ENCODE measurements at places on chromosomes 7 and 10. TPM values are rescaled to one million over a fixed set of nuclear protein-coding genes. Genes with fewer than 3 reads are reported as not detected.

- H3K4me3 ChIP-seq: no peak overlapping the region
- DNase-seq: no peak
- no peaks in the 10 kb centered on the region for H3K36me3 ChIP-seq
- H3K27me3 ChIP-seq: no peaks in the 10 kb centered on the region
Measured at GRCh38 chr10:67327626-67328535, 368.1 kb downstream of the CTNNA3 start.

DNA sequence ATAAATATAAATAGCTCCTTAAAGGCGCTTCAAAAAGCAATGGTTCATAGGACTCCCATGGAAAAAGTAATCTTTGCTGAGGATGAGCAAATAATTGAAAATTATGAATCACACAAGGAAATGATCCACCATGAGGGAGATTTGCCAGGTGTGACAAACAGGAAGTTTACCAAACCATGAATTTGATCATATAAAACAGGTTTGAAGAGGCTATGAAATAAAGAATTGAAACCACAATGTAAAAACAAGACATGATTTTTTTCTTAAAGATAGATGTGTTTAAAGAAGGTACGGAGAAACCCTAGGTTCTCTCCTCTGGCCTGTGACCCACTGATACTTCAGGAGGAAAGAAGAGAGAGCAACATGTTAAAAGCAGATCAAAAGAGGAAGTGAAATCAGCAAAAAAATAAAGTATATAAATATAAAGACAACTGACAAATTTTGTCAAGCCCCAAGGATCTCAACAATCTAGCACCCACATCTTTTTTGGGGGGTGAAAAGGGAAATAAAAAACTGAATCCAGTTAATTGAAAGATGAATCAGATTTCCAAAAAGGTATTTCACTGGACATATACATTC lies 111.3 kb upstream of the ASAH2 start:
- no peak overlapping the region for H3K27ac ChIP-seq
- no peak overlapping the region for H3K4me3 ChIP-seq
- no peaks in the 10 kb centered on the region for H3K36me3 ChIP-seq
- H3K4me1 ChIP-seq: no peaks in the 10 kb centered on the region
- no peak for DNase-seq
- H3K27me3 ChIP-seq: no peaks in the 10 kb centered on the region

DNA sequence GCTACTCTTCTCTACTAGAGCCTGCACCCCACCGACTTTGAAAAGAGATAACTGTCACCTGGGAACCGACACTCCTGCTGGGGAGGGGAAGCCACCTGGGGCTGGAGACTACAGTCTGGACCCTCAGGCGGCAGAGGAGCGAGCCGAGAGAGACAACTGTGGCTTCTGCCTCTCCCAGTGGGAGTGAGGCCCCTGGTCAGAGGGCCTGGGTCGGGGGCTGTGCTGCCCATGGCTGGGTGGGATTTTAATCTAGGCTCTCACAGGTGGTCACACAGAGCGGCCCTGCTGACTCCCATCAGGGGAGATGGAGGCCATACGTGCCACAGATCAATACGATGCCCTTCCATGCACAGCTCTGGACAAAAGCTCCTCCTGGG lies 372.1 kb downstream of the DNAJB6 start:
- DNase-seq: no peak
- no peak overlapping the region for H3K27ac ChIP-seq

DNA sequence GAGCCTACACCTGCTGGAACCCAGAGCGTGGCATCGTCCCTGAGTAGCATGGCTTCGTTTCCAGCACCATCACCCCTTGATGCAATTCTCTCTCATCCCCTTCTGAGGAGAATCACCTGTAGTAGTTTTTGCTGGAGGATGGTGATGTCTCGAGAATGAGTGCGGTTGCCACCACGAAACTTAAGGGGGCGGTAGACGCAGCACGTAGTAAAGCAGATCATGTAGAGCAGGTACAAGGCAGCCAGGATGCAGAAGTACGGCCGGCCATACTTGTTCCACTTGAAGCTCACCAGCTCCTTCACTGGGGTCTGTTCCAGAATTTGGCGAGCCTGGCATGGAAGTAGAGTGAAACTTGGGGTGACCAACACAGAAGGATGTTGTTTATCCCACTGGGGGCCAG lies 8.1 kb downstream of the TRPV5 start:
- H3K4me1 ChIP-seq: no peaks in the 10 kb centered on the region
- DNase-seq: no peak
- H3K36me3 ChIP-seq: no peaks in the 10 kb centered on the region
- no peak overlapping the region for H3K4me3 ChIP-seq
- H3K27me3 ChIP-seq: no peaks in the 10 kb centered on the region

GRCh38 chr10:28250782-28251181 lies 52.1 kb downstream of the MPP7 start:
- H3K27me3 ChIP-seq: no peaks in the 10 kb centered on the region
- DNase-seq: no peak
- no peak overlapping the region for H3K4me3 ChIP-seq
- H3K27ac ChIP-seq: no peak overlapping the region
- no peaks in the 10 kb centered on the region for H3K36me3 ChIP-seq
- no peaks in the 10 kb centered on the region for H3K4me1 ChIP-seq

DNA sequence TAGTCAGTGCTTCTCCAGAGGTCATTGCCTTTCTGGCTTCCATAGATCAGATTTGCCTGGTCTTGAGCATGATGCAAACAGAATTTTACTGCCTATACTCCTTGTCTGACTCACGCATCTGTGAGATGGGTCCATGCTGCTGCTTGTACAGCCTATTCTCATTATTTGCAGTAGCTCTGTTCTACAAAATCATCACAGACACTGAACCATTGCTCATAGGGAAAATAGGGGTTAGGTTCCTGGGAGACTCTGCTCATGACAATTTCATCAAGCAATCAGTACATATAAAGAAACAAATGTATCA lies 7.4 kb upstream of the CREB3L2 start:
- H3K4me1 ChIP-seq: no peaks in the 10 kb centered on the region
- H3K27ac ChIP-seq: no peak overlapping the region
- H3K27me3 ChIP-seq: no peaks in the 10 kb centered on the region
- no peak for DNase-seq

DNA sequence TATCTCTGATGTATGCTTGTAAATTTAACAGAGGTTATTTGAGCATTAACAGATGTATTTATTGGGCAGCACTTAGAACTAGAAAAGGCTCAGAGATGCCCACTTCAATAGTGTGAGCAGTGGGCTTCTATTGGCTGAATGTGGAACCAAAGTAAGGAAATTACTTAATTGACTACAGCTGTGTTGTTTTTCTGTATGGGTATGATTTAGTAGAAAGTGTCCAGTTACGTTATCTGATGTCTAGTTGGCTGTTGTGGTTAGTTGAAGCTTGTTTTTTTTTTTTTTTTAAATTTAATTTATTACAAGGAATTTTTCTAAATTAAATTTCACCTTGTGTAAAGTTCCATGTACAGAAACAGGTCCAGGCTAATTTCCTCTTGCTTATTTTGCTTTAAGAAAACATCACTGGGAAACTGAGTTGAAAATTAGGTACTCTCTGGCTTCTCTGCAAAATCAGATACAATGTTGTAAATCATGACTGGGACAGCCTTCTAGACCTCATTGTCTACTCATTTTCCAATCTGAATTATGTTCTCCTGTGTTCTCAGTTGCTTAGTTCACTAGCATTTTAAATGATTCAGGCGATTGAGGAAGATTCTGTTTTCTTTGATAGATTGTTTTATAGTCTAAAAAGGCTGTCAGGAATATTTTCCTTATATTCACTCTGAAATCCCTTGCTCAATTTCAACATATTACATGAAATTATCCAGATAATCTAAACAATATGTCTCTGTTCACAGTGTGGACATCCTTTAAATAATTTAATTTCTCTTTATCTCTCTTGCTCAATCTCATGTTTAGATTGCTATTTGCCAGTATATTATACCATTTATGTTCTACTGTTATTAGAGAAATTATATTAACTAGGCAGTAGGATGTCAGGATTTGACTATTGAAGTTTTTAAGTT lies 53.0 kb downstream of the PHF14 start:
- H3K27me3 ChIP-seq: no peaks in the 10 kb centered on the region
- no peaks in the 10 kb centered on the region for H3K36me3 ChIP-seq
- DNase-seq: no peak
- H3K27ac ChIP-seq: no peak overlapping the region
- no peaks in the 10 kb centered on the region for H3K4me1 ChIP-seq
- H3K4me3 ChIP-seq: no peak overlapping the region

- no peak overlapping the region for H3K4me3 ChIP-seq
- H3K27me3 ChIP-seq: no peaks in the 10 kb centered on the region
- H3K4me1 ChIP-seq: no peaks in the 10 kb centered on the region
- no peak for DNase-seq
Measured at GRCh38 chr10:21336476-21337170, 188.9 kb downstream of the SKIDA1 start.

- no peaks in the 10 kb centered on the region for H3K36me3 ChIP-seq
- no peak for DNase-seq
- no peaks in the 10 kb centered on the region for H3K4me1 ChIP-seq
- H3K4me3 ChIP-seq: peak overlapping the region; percentile 84
- H3K27ac ChIP-seq: peak overlapping the region; percentile 99
Measured at GRCh38 chr7:30285067-30285535, 704 bp downstream of the ZNRF2 start.

GRCh38 chr7:127769696-127770400 lies 117.9 kb downstream of the SND1 start:
- no peak for DNase-seq
- H3K27ac ChIP-seq: no peak overlapping the region
- no peaks in the 10 kb centered on the region for H3K27me3 ChIP-seq
- no peaks in the 10 kb centered on the region for H3K36me3 ChIP-seq
- no peak overlapping the region for H3K4me3 ChIP-seq

- no peak overlapping the region for H3K27ac ChIP-seq
- no peak overlapping the region for H3K4me3 ChIP-seq
- no peaks in the 10 kb centered on the region for H3K4me1 ChIP-seq
- H3K27me3 ChIP-seq: no peaks in the 10 kb centered on the region
Measured at GRCh38 chr7:652881-653280, 73.6 kb upstream of the DNAAF5 start.

GRCh38 chr10:7285522-7286322 lies 125.1 kb downstream of the SFMBT2 start:
- no peaks in the 10 kb centered on the region for H3K27me3 ChIP-seq
- H3K27ac ChIP-seq: no peak overlapping the region
- H3K36me3 ChIP-seq: no peaks in the 10 kb centered on the region

DNA sequence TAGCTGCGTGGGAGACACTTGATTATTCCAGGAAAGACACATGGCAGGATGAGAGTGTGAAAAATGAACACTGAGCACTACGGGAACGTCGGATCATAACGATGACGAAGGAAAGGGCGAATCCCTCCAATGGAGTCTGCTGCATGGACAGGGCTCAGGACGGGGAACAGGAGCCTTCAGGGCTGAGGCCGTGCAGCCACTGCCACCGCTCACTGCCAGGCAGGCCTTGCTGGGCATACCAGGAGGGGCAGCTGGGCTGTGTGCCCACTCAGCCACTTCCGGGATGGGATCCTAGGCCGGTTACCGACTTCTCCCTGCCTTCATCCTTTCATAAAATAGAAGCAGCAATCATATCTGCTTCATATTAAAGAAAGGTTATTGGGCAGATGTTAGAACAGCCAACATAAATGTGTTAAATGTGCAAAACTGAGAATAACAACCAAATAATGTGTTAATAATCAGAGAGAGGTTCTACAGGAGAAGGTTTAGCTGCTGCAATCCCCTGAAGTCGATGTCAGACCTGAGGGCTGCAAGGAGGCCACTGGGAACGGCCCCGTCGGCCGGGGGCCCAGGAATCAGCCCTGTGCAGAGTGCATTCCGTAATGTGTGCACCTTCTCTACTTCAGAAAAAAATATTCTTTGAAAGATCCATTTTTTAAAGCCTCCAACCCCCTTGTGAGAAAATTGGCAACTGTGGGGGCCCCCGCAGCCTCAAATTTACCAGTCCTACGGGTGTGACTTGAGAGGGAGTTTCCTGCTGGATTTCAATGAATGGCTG lies 63.6 kb downstream of the ADARB2 start:
- H3K27ac ChIP-seq: no peak overlapping the region
- no peak for DNase-seq
- H3K27me3 ChIP-seq: no peaks in the 10 kb centered on the region
- no peak overlapping the region for H3K4me3 ChIP-seq
- H3K4me1 ChIP-seq: no peaks in the 10 kb centered on the region

DNA sequence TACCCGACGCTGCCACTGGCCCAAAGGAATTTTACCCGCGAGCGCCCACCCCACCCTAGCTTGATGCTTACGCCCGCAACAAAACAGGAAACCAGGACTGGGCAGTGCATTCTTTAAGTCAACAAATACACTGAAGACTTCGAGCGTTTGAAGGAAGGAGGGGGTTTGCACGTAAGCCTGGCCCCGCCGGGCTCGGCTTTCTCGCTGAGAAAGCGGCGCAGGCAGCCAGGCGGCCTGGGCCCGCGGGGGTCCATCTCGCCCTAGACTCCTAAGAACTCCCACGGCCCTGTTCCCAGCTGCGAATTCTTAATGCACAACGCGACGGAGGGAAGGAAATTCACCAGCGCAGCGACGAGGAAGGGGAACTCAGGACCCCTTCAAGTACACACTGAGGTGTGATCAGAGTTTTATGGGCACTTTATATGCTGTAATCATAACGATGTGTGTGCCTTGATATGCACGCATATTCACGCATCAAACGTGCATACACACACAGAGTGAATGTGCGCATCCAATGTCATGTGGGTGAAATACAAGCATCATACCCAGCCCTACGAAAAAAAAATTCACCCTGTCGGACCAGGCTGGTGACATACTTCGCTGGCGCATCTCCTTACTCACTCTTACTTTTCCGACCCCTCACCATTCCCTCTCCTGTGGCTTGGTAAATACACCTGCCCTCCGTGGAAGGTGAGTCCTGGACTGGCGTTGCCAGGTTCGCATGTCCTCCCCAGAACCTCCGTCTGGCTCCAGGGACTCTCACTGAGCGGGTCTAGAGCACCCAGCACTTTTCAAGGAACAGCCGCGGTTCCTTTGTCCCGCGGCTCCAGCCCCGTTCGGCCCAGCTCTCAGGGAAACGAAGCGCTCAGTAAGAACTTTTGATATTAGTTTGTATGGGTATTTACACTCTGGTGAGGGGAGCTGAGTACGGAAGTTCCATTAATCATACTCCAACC lies 5.7 kb upstream of the HOXA13 start:
- H3K4me3 ChIP-seq: peak overlapping the region; percentile 18
- DNase-seq: no peak
- no peaks in the 10 kb centered on the region for H3K36me3 ChIP-seq
- H3K27ac ChIP-seq: no peak overlapping the region
- peaks cover 98% of the 10 kb centered on the region for H3K27me3 ChIP-seq

GRCh38 chr10:6173203-6173602 lies 29.5 kb upstream of the PFKFB3 start:
- no peaks in the 10 kb centered on the region for H3K27me3 ChIP-seq
- DNase-seq: no peak
- H3K27ac ChIP-seq: no peak overlapping the region
- no peak overlapping the region for H3K4me3 ChIP-seq
- no peaks in the 10 kb centered on the region for H3K4me1 ChIP-seq
- no peaks in the 10 kb centered on the region for H3K36me3 ChIP-seq

- no peak for DNase-seq
- H3K4me1 ChIP-seq: no peaks in the 10 kb centered on the region
- H3K27me3 ChIP-seq: no peaks in the 10 kb centered on the region
- H3K27ac ChIP-seq: no peak overlapping the region
Measured at GRCh38 chr7:39528849-39529248, 37.4 kb upstream of the YAE1 start.

The GIMAP1 gene
- 3.5 TPM for total RNA-seq

The ATG9B gene
- total RNA-seq: 0.44 TPM

The C10orf105 gene
- 0.29 TPM for total RNA-seq

The PDK4 gene
- 797 TPM for total RNA-seq

The CNTNAP2 gene
- not detected for total RNA-seq

The TMEM178B gene
- 0.33 TPM for total RNA-seq

The EN2 gene
- total RNA-seq: 0.32 TPM

The GPR26 gene
- total RNA-seq: not detected

The HABP2 gene
- 0.66 TPM for total RNA-seq

The CAV1 gene
- total RNA-seq: 729 TPM

The DMTF1 gene
- total RNA-seq: 185 TPM

The LANCL2 gene
- 11.8 TPM for total RNA-seq

The THAP5 gene
- 19.4 TPM for total RNA-seq

The ASAH2 gene
- total RNA-seq: 0.32 TPM

The NUTM2B gene
- 0.33 TPM for total RNA-seq

The FAM170B gene
- total RNA-seq: not detected
